ENCODE measurements at places on chromosomes 2 and 18. TPM values are rescaled to one million over a fixed set of nuclear protein-coding genes. Genes with fewer than 3 reads are reported as not detected.

DNA sequence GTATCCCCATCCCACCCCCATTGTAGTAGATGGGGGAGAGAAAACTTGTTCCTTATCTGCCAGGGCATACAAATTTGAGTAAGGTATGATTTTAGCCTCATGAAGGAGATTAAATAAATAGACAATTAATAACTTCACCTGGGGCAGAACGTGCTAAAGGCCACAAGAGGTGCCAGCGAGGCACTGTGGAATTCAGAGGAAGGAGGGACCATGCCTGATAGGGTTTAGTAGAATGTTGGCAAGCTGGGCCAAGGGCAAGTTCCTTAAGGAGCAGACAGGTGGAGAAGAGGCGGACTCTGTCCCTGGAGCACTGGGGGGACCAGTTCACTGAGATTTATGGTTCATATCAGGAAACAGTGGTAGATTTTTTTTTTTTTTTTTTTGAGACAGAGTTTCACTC lies 22.5 kb downstream of the STAMBP start:
- DNase-seq, result no peak

DNA sequence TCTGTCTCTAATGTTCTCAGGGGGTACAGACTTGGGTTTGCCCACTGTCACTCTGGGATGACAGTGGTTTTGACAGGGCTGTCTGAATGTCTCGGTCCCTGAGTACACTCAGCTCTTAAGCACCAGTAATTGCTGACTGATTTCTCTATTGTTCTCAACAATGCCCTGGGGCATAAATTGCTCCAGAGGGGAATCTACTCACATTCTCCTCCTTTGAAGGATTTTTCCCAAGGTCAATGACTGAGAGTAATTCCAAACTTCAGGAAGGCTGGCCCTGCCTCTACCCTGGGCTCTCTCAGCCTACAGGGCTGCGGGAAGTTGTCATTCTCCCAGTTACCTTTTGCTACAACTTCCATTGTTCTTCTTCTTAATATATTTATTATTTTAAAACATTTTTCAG lies 36.5 kb downstream of the MC2R start:
- DNase-seq, result no peak

Gene SKOR2
- not detected for total RNA-seq

GRCh38 chr18:7273301-7273921 lies 42.5 kb downstream of the LRRC30 start:
- DNase-seq, result no peak

Gene GPR55
- 12.1 TPM for total RNA-seq

DNA sequence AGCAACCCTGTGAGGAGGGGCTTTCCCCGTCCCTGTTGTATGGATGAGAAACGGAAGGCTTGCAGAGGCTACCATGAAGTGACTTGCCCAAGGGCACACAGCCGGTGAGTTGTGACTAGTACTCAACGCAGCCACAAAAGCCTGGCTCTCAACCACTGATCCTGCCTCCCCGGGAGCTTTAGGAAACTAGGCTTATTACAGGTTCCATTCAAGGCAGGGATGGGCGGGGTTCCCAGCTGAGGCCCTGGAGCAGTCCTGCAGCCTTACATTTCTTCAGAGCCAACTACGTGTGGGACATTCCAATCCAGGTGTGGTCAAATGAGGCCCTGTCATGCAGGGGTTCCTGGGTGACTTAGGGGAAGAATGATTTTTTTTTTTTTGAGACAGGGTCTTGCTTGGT lies 59.6 kb downstream of the MEX3C start:
- no peak for DNase-seq

DNA sequence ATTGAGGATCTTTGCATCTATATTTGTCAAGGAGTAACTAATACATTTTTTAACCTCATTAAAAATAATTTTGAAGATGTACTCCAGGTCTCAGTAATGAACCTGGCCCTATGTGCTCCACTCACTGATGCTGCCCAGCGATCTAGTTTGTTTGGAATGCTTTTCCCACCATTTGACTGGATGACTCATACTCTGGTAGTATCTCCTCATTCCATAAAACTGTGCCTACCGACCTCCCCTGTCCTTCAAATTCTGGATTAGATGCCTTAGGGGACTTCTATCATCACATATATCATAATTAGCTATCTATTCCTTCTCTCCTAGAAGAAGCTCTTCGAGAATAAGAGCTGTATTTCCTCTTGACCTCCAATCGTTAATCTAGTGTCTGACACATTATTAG lies 83.8 kb downstream of the FAM117B start:
- DNase-seq, result no peak

DNA sequence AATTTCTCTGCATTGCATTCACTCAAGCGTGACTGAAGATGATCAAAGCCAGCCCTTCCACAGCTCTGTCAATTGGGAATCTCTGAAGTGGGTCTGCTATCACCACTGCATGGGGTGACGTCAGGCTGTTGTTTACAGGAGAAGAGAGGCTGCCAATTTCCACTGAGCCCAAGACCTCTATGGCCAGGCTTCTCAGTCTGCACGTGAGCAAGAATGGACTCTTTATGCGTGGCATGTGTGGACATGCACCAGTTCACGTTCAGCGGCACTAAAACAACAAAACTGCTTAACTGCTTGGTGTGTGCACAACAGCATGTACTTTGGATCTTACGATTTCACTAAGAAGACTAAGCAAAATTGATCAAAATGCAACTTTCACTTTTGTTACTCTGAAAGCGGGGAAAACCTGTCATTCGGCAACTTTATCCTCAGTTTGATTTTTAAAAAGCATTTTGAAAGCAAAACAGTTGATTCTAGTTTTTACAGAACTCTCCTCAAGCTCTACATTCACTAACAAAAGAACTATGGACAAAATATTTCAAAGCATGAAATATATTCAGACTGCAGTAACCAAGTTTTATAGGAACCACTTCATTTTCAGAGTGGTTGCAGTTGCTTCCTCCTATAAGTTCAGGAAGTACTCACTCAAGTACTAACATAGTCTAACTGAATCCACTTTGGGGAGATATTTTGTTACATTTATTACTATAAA lies 77.0 kb upstream of the SERTAD2 start:
- peak; percentile 63 for DNase-seq

GRCh38 chr2:516944-517343 lies 160.3 kb downstream of the TMEM18 start:
- DNase-seq, result no peak

GRCh38 chr2:134372141-134372540 lies 118.3 kb downstream of the MGAT5 start:
- DNase-seq, result no peak

- DNase-seq, result no peak
Observed at GRCh38 chr2:33766175-33766574, 167.1 kb upstream of the FAM98A start.

DNA sequence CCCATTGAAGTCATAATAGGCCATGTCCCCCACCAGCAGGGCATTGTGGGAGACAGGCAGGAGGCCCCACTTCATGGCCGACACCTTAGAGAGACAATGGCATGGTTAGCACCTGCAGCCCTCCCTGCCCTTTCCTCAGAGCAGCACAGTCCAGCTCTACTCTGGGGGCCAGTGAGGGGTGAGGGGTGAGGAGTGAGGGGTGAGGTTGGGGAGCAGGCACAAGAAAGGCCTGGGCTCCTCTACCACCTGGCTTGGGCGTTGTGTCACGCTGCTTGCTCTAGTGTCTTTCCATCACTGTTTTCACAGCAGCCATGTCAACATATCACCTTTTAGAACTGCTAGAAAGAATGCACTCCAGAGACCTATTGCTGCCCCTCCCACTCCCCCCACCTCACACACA lies 77.2 kb downstream of the ADD2 start:
- no peak for DNase-seq

Gene B3GNT7
- 0.07 TPM for total RNA-seq

Gene PDE1A
- total RNA-seq, result not detected

DNA sequence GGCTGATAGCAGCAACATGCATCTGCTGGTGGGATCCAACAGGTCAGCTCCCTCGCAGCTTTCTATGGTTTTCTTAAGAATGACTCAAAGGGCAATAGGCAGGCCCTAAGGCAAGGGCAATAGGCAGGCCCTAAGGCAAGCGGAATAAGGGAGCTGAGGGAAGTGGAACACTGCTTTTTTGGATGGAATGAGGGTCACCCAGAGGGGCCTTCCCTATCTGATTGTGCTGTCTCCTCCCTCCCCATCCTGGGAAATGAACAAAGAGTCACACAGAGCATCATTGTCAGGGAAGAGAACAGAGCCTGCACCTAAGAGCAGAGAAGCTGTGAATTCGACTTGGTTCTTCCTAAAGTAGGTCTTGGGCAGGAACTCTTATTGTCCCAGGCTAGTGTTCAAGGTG lies 43.3 kb upstream of the PTPRM start:
- DNase-seq, result no peak

Gene SERPINB10
- not detected for total RNA-seq

GRCh38 chr18:77320971-77321559 lies 71.4 kb downstream of the GALR1 start:
- no peak for DNase-seq

DNA sequence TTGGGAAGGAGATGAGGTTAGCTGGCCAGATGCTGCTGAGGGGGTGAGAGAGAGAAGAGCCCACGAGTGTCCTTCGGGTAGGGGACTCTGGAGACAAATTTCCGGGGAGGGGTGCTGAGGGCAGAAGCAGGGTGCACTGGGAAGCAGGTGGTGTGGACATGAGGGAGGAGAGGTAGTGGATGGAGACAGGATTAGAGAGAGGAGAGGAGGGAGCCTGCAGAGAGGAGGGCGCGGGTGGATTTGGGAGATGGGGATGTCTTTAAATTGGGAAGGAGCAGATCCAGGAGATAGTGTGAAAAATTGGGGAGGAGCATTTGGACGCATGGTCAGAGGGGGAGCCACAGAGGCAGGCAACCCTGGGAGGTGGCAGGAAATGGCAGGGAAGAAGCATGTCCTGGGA lies 154.7 kb downstream of the DYSF start:
- no peak for DNase-seq

Gene VAMP5
- 50.6 TPM for total RNA-seq

- DNase-seq, result no peak
Observed at GRCh38 chr18:7133181-7133580, 15.6 kb upstream of the LAMA1 start.

DNA sequence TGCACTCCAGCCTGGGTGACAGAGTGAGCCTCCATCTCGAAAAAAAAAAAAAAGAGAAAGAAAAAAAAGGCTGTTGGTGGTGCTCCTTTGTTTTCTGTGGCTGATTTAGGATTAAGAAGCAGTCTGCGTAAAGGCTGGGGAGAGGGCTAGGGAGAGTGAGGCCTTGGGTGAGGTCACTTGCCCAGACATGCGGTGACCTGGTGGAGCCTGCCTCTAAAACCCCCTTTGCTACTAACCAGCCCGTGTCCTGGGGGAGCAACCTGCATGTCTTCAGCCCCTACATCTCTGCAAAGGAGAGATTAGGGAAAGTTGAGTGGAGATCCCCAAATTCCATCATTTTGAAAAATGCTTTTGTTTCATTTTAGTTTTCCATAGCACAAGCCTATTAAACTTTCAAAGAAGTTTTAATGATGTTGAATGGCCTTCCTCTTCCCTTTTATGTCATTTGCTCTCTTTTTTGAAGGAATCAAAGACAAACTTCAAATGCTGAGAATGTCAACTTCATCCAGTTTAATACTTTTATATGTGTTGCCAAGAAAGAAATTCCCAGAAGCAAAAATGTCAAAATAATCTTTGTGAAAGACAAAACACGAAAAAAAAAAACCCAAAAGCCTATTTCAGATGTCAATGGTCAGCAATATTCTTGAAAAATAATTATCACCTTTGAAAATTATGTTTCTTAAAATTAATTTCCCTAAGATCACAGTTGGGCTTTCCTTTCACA lies 38.9 kb upstream of the RALBP1 start:
- no peak for DNase-seq

DNA sequence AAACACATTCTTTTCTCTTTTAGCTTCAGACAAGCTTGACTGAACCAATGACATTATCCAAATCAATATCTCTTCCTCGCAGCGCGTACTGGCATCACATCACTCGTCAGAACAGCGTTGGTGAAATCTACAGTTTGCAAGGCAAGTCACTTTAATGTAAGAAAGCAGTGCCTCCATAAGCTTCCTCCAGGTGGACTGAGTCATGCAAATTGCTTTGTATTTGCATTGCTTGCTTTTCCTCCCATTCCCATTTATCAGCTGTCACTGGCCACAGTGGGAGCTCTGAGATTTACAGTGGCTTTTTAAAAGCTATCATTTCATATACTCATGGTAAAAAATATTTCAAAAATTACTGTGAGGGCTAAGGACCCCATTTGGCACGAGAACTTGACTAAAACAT lies 189.9 kb downstream of the CD226 start:
- DNase-seq, result no peak

DNA sequence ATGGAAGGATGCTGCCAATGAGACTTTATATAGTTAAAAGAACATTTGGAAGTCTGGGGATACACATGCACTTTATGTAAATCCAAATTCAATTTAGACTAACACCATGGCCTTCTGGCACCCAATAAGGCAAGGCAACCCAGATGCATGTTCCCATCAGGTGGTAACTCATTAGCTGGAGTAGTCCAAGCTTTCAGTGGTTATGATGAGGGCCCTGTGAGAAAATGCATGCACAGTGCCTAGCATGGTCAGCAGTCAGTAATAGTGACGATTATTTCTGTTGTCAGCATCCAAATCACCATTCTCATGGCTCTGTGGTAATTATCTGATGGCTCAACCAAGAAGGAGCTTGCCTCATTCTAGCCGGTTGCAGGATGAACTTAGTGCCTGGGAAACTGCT lies 70.3 kb upstream of the CTLA4 start:
- no peak for DNase-seq

- DNase-seq, result no peak
Observed at GRCh38 chr2:223591596-223591995, 10.6 kb downstream of the SCG2 start.

DNA sequence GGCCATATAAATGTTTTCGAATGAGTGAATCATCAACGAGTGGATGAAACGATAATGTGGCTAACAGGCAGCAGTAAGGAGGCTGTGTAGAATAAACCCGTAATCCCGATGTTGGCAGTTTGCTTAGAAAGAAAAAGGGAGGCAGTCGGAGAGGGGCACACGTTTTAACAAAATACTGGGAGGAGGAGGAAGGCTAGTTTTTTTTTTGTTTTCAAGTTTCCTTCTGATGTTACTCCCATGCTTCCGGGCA lies 476 bp upstream of the MSH2 start:
- DNase-seq, result no peak

Gene YES1
- total RNA-seq, result 8.8 TPM

GRCh38 chr2:163123526-163123925 lies 285.0 kb upstream of the KCNH7 start:
- no peak for DNase-seq

DNA sequence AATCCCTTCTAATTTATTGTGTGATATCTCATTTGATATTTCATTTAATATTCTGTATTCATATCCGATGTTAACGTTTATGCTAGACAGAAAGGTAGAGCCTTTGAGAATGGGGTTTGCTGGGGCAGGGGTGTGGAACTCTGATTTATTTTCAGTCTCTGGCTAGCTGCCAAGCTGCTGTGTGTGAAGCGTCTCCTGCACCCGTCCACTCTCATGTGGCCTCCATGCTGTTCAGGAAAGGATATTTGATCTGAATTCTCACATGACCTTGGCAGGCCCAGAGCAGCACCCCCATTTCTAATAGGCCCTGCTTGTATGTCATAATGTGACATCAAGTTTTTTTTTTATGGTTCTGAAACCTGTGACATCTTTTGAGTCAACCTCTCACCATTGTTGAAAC lies 1.6 kb downstream of the IL1R1 start:
- no peak for DNase-seq

Gene TFCP2L1
- total RNA-seq, result 0.06 TPM

Gene CBLN2
- not detected for total RNA-seq

Data from activated naive CD4-positive, alpha-beta T cell treated with anti-CD3 and anti-CD28 coated beads, Interleukin-2, amount 50 U/mL, for 72 hours (primary cell).